ENCODE measurements at places on chromosomes 3 and 15.

GRCh38 chr3:184308744-184309143, 5.7 kb upstream of the EIF4G1 start:
- DNase-seq: no peak

- no peak for DNase-seq
These were observed 23.8 kb downstream of the TMEM45A start for GRCh38 chr3:100516232-100516631.

DNA sequence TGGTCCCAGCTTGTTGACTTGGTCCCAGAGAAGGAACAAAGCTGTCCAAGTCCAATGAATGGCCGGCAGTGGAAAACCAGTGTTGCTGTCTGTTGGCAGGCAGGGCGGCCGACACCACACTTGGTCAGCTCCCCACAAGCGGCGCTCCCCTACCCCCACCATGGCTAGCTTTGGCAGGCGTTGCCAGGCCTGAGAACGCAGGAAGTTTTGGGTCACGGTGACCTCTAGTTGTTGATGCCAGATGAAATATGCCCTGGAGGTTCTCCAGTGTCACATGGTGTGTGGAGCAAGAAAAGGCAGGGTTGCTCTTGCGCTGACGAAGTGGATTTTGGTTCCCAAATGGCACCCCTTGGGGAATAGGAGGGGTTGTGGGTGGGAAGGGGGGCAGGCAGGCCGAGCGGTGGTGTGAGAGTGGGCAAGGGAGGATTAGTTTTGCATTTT, 72.7 kb upstream of the TPRG1 start:
- no peak for DNase-seq

- no peak for DNase-seq
These were observed 6.7 kb upstream of the SUCLG2 start for GRCh38 chr3:67661089-67661488.
